ENCODE measurements at places on chromosomes 5 and 9.

DNA sequence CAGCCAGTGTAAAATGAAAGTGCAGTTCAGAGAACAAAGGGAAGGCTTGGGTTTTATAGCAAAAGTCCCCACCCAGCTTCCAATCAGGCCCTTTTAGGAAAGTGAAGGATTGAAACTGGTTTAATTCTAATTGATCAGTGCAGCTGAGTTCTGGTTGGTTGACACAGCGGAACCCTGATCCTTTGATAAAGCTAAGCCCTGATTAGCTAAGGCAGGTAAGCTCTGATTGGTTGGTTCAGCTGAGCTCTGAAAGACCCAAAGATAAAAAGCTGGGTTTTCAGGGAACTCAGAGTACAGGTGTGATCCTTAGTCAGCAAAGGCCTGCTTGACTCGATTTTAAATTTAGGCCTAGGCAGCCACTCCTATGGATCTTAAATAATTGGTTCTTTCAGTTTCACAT is 70.8 kb upstream of the PRRC1 start:
- no peak for DNase-seq

DNA sequence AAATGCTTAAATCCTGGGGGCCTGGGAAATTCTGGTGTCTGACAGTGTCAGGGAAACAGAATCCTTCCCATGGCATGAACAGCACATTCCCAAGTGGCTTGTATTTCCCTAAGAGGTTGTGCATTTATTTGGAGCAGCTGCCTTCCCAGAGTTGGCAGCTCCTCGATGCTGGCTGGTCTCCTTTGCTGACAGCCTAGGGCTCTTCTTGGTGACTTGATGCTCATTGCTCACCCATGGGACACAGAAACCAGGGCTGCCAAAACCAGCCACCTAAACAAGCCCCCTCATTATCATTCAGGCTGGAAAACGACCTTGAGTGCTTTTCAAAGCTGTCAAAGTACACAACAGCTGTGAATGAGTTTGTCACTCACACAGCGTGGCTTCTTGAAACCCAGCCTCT is 24.2 kb downstream of the ENHO start:
- DNase-seq = no peak

DNA sequence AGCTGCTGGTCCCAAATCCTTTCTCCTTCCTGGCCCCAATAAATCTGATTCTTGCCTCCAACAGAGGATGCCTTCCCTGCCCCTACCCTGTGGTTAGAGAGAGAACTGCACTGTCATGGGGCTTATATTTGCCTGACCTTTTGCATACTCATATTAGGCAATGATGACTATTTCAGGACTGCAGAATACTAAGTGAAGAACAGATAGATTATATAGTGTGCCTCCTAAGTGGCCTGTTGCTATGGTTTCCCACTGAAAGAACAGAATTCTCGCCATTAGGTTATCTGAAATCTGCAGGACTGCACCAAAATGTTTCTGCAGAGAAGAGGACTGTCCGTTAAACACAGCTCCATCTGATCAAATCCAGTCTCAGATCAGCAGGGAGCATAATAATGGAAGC is 87.3 kb upstream of the CCNG1 start:
- no peak for DNase-seq

- no peak for DNase-seq
Measured at GRCh38 chr5:11273180-11273903, 512.3 kb upstream of the DAP start.

DNA sequence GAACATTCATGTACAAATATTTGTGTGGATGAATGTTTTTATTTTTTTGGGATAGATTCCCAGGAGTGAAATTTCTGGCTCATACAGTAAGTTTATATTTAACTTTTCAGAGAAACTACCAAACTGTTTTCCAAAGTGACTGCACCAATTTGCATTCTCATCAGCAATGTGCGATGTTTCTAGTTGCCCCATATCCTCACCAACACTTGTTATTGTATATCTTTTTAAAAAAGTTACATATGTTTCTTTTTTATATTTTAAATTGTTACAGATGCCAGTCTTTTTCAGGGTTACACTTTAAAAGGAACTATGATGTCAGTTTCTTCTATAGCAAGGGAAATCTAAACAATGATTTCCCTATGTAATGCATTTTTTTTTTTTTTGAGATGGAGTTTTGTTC is 49.1 kb upstream of the SEMA4D start:
- no peak for DNase-seq

DNA sequence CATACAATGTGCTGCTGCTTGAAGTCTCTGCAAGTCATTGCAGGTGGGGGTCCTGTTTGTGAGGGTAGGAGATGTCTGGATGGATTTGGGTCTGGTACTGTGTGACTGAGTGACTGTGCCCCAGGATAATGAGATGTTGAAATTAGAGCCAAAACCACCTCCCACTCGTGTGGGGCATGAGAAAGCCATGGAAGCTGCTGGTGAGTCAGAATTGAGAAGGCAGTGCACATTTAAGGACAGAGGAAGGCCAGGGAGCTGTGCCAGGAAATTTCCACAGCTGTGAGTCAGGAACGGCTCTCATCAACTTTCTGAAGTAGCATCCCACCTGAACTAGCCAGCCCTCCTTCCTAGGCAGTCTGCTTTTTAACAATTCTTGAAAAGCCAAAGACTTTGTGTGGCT is 229.8 kb downstream of the DRD1 start:
- DNase-seq = no peak

DNA sequence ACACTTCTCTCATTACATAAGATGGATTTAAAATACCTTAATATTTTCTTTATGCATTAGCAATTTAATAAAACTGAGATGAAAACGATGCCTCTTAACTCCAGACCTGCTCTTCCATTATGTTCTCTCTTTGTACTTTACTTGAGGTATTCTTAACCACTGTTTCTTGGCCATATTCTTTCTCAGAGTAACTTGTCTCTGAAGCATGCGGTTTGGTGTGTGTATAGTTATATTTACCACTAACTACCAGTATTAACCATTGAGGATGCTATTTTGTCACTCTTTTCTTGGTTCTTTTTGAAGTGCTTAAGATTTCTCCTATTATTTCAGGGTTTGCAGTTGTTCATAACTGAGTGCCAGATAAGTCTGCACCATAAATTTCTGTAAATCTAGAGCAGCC is 17.9 kb downstream of the TMEM167A start:
- no peak for DNase-seq

DNA sequence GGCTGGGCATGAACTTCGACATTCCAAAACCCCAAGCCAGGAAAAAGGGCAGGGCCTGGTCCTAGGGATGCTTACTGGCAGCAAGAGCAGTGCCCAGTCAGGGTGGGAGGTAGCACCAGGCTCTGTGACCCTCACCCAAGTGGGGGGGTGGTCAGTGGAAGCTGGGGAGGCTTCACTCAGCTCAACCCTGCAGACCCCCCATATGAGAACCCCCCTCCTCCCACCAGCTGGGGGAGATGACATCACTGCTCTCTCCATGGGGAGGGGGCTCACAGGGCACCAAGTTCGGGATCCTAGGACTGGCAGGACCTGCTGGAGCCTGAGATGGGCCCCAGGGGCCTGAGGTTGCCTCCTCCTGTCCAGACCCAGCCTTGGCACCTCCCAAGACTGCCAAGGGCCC is 4.7 kb downstream of the DNLZ start:
- DNase-seq = no peak

- no peak for DNase-seq
Measured at GRCh38 chr9:84310883-84311282, 29.7 kb downstream of the SLC28A3 start.

GRCh38 chr9:123408313-123409262 is 52.6 kb downstream of the CRB2 start:
- no peak for DNase-seq

DNA sequence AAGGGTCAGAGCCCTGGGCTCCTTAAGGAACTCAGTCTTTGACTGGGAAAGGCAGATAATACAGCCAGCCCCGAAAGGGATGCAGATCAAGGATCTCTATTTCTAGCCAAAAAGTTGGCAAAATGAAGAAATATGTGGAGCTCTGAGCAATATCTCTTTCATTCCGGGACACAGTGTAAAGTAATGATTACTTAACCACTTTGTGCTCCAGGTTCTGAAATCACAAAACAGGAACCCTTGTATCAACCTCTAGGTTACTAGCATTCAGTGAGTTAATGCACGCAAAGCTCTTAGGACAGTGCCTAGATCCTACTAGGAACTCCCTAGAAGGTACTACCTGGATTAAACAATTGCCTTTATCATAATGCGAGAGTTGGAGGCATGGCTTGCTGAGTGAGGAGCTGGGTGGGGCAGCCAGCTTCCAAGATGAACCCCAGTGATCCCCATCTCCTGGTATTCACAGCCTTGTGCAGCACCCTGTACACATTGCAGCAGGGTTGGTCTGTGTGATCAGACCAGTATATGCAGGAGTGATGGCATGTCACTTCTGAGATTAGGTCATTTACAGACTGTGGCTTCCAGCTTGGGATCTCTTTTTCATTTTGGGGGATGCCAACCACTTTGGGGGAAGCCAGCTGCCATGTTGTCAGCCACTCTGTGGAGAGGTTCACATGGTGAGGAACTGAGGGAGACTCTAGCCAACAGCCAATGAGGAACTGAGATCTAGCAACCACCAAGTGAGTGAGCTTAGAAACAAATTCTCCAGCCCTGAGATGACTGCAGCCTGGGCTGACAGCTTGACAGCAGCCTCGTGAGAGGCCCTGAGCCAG is 103.1 kb upstream of the SLC44A1 start:
- no peak for DNase-seq

DNA sequence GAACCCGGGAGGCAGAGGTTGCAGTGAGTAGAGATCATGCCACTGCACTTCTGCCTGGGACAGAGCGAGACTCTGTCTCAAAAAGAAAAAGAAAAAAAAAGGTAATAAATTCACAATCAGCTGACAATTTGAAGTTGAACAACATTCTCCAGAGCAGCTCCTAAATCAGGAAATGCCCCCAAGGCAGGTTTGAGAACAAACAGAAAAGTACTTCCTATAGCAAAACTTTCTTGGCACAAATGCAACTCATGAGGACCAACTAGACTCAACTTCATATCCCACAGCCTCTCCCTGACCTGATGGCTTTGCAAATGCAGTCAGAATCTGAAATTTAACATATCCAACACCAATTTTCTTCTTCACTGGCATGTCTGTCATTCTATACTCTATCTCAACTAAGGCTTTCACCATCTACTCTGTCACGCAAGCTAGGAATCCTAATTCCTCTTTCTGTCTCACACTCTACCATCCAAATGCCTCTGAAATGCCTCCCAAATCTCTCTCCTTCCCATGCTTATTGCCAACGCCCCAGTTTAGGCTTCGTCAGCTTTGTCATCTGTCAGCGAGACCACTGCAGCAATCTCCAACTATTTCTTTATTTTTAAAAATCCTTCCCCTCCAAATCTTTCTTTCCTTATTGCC is 113.3 kb downstream of the MAPKAP1 start:
- DNase-seq = no peak

DNA sequence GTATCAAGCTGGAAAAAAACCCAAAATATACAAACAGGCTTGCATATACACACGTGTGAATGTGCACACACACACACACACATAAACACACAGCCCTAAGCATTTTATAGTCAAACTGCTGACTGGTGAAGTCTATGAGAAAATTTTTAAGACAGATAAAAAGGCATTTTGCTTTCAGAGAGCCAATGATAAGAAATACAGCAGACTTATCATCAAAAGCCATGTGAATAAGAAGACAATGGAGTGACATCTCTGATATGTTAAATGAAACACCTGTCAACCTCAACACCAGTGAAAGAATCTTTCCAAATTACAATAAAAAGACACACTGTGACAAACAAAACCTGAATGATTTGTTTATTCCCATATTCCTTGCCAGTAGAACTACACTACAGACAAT is 233.3 kb downstream of the CDH9 start:
- DNase-seq = no peak

GRCh38 chr5:33857037-33857436 is 34.8 kb downstream of the ADAMTS12 start:
- no peak for DNase-seq
